Fibroblast of skin of scalp (primary cell): ENCODE measurements at places on chromosomes 7 and 10.

GRCh38 chr10:55449981-55450380, 649.0 kb upstream of the PCDH15 start:
- no peak for DNase-seq

GRCh38 chr7:98621573-98622482, 4.7 kb downstream of the NPTX2 start:
- no peak for DNase-seq

- no peak for DNase-seq
Observed at GRCh38 chr10:43069211-43069515, 7.7 kb upstream of the RET start.

GRCh38 chr7:108794466-108794865, 224.8 kb downstream of the DNAJB9 start:
- DNase-seq = no peak

DNA sequence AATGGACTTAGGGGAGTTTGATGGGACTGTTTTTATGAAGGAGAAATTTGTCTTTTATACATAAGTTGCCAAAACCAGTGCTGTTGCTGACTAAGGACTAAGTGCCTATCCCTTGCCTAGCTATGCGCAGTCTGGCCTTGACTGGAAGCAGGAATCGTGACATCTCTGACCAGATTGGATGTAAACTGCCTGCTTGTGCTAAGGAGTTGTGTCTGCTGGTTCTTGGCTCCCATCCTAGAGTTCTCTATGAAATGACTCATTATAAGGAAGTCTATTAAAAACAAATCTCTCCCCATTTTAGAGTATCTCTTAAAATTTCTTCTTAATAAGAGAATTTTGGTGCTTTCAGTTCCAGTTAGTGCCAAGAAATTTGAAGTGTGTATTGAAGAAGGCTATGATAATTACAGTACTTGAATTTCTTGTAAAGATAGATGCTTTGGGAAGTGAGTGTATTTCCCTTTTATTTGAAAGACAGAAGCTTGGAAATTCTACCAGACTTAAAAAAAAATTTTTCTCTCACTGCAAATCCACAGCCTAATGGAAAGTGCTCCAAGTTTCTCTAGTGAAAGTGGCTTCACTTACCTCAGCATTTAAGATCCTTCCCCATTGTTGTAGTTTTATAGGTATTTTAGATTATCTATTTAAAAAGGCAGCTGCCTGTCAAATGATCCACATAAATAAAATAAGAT, 77.6 kb downstream of the BICC1 start:
- DNase-seq = peak; percentile 97

GRCh38 chr7:55534262-55534915, 37.9 kb downstream of the VOPP1 start:
- DNase-seq = peak; percentile 71
